ENCODE measurements at places on chromosomes 5 and 9. TPM values are rescaled to one million over a fixed set of nuclear protein-coding genes. Genes with fewer than 3 reads are reported as not detected.
A peak's percentile ranks its signal among the peaks of the same experiment; 100 is the strongest.

DNA sequence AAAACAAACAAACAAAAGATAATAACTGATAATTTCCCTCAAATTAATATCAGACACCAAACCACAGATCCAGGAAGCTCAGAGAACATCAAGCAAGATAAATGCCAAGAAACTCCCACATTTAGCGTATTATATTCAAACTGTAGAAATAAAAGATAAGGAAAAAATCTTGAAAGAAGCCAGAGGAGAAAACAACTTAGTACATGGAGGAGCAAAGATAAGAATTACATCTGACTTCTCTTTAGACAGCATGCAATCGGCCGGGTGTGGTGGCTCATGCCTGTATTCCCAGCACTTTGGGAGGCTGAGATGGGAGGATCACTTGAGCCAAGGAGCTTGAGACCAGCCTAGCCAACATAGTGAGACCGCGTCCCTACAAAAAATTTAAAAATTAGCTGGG lies 17.2 kb upstream of the MLANA start:
- no peak for DNase-seq
- no peaks in the 10 kb centered on the region for H3K36me3 ChIP-seq
- H3K4me1 ChIP-seq = peaks cover 20% of the 10 kb centered on the region
- H3K4me3 ChIP-seq = no peak overlapping the region
- H3K27me3 ChIP-seq = no peaks in the 10 kb centered on the region

DNA sequence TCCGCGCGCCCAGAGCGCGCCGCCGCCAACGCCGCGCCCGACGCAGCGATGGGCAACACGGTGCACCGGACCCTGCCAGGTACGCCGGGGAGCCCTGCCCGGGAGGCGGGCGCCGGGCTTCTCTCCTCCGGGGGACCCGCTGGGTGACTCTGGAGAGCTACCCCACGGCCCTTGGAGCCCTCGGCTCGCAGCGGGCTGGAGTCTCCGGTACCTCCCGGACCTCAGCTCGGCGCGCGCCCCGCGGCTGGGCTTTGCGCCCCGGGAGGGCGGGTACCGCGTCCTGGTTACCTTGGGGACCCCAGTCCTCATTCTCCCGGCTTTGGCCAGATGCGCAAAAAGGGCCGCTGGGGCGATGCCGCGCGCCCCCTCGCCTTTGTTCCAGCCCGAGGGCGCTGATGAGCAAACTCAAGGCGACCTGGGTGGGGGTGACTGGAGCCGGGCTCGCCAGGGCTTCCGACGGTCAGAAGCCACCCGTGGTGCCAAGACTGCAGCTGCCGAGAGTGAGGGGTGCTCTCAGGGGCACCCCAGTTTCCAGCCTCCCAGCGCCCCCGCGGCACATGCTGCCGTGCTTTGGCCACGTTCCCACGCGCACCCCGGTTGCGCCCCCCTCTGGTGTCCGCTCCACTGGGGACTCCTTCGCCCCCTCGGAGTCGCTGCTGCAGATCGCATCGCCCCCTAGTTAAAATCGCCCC lies 442 bp downstream of the NEURL1B start:
- H3K27ac ChIP-seq = no peak overlapping the region
- H3K36me3 ChIP-seq = no peaks in the 10 kb centered on the region
- peaks cover 9% of the 10 kb centered on the region for H3K4me1 ChIP-seq
- peak overlapping the region; percentile 47 for H3K4me3 ChIP-seq

Gene SOHLH1
- total RNA-seq = 0.32 TPM

- H3K27ac ChIP-seq = no peak overlapping the region
- DNase-seq = no peak
- H3K4me3 ChIP-seq = no peak overlapping the region
- H3K36me3 ChIP-seq = no peaks in the 10 kb centered on the region
- H3K27me3 ChIP-seq = no peaks in the 10 kb centered on the region
Observed at GRCh38 chr5:23613566-23613965, 106.2 kb downstream of the PRDM9 start.

GRCh38 chr5:68465934-68466551 lies 250.5 kb downstream of the PIK3R1 start:
- DNase-seq = no peak
- H3K4me3 ChIP-seq = no peak overlapping the region

DNA sequence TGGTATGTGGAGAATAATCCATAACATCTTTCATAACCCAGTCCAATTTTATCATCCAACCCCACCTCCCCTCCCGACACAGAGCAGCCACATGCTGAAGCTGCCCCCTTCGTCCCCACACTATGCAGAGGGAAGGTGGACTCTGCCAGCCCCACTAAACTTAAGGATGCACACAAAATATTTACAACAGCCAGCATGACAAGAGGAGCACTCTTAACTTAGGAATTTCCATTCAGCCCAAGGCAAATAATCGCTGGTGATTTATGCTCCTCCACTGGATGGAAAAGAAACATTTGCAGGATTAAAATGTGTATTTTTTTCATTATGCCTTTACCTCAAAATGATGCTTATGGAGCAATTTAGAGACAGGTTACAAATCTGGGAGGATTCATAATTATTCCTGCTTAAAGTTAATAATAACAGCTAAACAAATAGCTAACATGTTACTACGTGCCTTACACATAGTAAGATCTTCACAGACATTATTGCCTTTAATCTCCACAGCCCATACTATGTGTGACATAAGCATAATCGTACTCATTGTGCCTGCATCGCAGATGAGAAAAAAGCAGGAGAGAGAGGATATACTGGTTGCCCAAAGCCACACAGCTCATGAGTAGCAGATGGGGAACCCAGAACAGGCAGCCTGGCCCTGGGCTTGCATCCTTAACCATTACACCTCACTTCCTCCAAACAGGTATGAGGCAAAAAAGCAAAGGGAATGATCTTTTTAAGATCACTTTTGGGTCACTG lies 92.6 kb downstream of the GLIS3 start:
- no peaks in the 10 kb centered on the region for H3K36me3 ChIP-seq
- no peaks in the 10 kb centered on the region for H3K27me3 ChIP-seq
- no peak overlapping the region for H3K4me3 ChIP-seq
- no peaks in the 10 kb centered on the region for H3K4me1 ChIP-seq
- DNase-seq = no peak
- no peak overlapping the region for H3K27ac ChIP-seq

- no peak overlapping the region for H3K4me3 ChIP-seq
- no peak overlapping the region for H3K27ac ChIP-seq
- H3K4me1 ChIP-seq = no peaks in the 10 kb centered on the region
- H3K27me3 ChIP-seq = no peaks in the 10 kb centered on the region
Observed at GRCh38 chr5:16406630-16407029, 59.0 kb downstream of the ZNF622 start.

Gene ADAMTSL2
- 1.0 TPM for total RNA-seq

Measured in HepG2 (cell line).